ENCODE measurements at places on chromosomes 3 and 15.
A peak's percentile ranks its signal among the peaks of the same experiment; 100 is the strongest.

DNA sequence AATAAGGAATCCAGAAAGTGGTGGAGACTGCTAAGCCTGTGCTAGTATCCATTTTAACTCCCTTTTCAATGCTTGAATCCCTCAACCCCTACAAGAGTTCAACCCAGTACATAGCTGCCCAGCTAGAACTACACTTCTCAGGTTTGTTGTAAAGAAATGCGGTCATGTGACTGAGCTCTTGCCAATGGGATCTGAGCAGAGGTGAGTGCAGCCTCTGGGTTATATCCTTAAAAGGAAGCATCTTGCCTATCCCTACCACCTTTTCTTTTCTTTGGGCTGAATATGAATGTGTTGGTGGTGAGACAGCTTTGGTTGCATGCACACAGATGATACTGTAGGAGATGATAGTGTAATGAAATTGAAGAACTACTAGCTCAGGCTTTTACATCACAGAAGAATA is 139.7 kb downstream of the CADPS start:
- DNase-seq, result no peak

GRCh38 chr3:157329551-157329950 is 107.1 kb upstream of the PTX3 start:
- no peak for DNase-seq

GRCh38 chr3:27939940-27940339 is 217.8 kb upstream of the EOMES start:
- peak; percentile 92 for DNase-seq

GRCh38 chr3:161991901-161992540 is 495.4 kb downstream of the OTOL1 start:
- no peak for DNase-seq

DNA sequence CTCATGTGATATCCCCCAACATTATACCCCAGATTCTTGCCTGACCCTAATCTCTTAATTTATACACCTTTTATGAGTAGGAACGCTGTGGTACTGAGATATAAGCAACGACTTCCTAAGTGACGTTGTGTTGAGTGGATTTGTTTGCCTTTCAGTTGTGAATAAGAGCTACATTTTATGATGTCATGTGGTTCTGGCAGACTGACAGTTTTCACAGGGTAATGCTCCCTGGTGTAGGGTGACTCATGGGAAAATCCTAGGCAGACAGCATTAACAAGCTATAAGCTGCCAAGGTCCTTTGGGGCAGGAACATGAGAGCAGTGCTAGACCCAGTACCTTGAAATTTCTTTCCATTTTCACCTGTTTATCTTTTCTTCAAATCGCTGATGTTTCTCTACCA is 11.2 kb downstream of the C3orf52 start:
- DNase-seq, result peak; percentile 78
